ENCODE measurements at places on chromosomes 12 and 14.

- no peak for DNase-seq
These were observed 48.7 kb downstream of the BEGAIN start for GRCh38 chr14:100538351-100539002.

GRCh38 chr14:37138898-37139297 is 33.5 kb downstream of the SLC25A21 start:
- DNase-seq, result no peak

DNA sequence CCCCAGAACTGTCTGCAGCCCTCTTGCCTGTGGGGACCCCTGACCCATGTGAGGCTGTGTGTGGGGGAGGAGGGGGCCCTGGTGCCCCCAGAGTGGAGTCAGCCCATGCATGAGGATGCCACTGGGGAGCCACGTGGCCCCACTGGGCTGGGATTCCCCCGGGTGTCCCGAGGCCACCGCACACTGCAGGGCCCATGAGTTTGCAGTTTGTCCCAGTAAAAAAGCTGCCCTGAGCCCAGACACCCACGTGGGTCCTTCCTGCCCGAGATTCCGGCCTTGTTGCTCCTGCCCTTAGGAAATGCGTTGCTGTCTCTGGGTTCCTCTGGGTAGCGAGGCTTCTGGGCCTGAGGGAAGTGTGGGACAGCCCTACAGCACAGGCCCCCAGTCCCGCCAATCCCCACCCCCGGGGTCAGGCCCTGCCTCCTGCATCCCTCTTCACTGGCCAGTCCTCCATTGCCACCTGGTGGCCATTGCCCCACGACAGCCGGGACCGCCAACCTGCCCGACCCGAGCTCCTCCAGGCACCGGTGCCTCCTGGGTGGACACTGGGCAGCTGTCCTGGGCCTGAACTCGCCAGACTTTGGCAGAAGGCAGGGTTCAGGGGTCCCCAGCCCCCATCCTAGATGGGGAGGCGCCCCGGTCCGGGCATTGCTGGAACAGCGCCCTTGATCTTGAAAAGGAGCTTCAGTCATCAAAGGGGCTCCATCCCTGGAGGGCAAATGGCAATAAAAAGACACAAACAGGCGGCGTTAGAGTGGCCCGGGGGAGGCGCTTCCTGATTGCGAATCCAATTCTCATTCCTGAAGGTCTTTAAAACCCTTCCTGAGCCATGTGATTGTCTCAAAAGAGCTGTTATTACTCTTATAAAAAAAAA is 15.6 kb upstream of the C14orf180 start:
- peak; percentile 62 for DNase-seq

GRCh38 chr14:61381553-61381952 is 60.2 kb downstream of the PRKCH start:
- DNase-seq, result no peak

DNA sequence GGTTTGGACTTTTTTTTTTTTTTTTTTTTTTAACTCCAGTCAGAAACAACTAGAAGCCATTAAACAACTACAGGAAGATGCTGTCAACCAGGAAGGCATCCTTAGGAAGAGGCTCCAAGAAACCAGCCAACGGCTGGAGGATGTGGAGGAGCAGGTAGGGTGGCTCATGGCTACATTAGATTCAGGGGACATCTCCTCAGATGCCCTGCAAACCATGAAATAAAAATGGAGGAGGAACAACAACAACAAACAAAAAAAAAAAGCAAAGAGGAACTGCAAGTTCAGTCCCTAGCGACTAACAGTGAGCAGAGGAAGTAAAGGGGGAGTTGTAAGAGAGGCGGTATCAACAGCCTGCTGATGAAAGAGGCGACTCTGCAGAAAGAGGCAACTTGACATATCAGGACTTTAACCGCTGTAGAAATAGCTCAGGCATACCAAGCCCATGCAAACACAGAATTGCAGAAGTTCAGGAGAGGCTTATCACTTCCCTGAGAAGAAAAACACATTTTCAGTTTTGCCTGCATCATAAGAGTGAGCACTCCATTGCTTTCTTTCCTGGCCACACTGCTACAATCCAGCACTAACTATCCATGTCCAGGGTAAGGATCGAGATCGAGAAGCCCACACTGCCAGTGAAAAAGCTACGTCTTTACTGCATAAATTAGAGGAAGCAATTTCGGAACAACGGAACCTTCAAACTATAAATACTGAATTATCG is 103.5 kb upstream of the BCAT1 start:
- DNase-seq, result peak; percentile 13

DNA sequence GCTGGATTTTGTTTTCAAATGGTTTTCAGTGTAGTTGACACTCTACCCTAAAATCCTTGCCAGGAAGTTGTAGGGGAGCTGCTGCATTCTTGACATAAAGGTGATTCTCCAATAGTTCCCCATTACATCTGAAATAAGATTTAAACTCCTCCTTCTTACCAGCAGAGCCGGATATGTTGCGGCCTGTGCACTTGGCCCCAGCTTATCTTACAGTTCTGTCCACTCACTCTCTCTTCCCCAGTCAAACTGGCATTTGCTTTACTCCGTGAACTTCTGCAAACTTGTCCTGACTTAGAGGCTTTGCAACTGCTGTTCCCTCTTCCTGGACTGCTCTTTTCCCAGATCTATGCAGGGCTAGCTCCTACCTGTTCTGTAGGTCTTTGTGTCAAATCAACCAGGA is 929.5 kb downstream of the VRK1 start:
- DNase-seq, result no peak

DNA sequence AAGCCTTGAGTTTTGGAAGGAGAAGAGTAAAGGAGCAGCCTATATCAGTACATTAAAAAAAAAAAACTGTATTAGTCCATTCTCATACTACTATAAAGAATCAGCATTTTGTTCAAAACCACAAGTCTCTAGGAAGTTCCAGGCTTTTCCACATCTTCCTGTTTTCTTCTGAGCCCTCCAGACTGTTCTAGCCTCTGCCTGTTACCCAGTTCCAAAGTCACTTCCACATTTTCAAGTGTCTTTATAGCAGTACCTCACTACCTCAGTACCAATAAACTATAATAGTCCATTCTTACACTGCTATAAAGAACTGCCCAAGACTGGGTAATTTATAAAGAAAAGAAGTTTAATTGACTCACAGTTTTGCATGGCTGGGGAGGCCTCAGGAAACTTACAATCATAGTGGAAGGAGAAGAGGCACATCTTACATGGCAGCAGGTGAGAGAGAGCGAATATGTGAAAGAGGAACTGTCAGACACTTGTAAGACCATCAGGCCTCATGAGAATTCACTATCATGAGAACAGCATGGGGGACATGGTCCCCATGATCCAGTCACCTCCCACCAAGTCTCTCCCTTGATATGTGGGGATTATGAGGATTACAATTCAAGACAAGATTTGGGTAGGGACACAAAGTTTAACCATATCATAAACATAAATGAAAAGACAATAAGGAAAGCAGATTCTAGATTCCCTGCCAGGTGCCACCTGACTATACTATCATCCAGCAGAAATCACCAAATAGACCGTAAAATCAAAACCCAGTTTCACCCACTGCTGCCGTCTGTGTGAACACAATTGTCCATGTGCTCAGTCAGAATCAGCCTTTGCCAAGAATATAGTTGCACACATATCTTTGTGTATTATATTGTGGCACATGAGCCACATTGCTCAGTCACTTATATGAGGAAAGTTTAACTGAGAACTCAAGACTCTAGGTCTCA is 27.8 kb downstream of the TOGARAM1 start:
- no peak for DNase-seq

DNA sequence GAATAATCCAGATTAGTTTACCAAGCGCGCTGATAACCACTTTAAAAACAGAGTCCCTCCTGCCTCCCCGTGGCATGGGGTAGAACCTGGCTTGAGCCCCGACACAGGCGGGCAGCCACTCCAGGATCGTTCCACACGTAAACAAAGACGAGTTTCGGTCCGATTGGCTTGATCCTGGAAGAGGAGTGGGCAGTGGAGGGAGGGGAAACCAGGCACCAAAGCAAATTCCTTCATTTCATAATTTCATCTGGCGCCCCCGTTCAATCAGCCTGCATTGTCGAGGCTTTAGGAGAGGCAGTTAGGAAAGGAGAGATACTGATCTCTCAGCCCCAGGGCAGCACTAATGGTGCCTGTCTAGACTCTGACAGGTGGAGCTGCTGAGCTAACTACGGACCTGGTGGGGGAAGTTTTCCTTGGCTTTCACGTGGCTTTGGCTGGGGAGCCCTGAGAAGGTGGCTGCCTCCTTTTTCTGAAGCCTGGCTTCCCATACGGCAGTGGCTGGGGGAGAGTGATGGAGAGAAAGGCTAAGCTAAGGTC is 751 bp upstream of the GPRC5A start:
- no peak for DNase-seq

GRCh38 chr14:92121207-92121669 is 268 bp downstream of the NDUFB1 start:
- DNase-seq, result no peak

DNA sequence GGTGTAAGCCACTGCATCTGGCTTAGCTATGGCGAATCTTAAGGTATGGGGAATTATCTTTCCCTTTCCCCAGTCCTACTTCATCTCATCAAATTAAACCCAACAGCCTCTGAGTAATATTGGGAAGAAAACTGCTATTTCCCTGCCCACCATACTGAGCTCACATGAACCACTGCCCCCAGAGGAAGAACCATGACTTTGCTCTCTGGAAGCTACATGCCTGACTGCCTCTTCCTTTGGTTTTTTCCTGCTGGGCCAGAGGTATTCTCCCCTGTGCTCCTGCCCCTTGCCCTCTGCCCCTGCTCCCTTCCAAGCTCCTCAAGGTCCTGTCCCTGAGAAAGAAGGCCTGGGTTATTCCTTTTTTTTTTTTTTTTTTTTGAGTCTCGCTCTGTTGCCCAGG is 15.2 kb downstream of the RILPL2 start:
- no peak for DNase-seq

- DNase-seq, result no peak
These were observed 66.4 kb upstream of the SLC38A4 start for GRCh38 chr12:46892034-46892705.

DNA sequence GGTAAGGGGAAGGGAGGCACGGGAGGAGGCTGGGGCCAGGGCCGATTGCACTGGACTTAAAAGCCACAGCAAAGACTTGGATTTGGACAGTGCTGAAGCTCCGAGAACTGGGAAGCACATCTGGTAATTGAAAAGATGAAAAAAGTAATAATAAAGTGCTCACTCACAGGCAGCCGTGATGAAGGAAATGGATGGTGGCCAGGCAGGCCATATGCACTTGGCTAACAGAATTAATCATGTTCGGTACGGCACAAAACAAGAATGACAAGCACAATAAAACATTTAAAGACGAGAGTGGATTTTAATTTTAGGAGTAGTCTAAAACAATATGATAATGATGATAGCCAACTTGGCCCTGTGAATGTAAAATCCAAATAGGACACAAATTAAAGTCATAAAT is 154.3 kb downstream of the VRK1 start:
- DNase-seq, result no peak

- DNase-seq, result no peak
These were observed 70.8 kb downstream of the WDR20 start for GRCh38 chr14:102210421-102211042.

DNA sequence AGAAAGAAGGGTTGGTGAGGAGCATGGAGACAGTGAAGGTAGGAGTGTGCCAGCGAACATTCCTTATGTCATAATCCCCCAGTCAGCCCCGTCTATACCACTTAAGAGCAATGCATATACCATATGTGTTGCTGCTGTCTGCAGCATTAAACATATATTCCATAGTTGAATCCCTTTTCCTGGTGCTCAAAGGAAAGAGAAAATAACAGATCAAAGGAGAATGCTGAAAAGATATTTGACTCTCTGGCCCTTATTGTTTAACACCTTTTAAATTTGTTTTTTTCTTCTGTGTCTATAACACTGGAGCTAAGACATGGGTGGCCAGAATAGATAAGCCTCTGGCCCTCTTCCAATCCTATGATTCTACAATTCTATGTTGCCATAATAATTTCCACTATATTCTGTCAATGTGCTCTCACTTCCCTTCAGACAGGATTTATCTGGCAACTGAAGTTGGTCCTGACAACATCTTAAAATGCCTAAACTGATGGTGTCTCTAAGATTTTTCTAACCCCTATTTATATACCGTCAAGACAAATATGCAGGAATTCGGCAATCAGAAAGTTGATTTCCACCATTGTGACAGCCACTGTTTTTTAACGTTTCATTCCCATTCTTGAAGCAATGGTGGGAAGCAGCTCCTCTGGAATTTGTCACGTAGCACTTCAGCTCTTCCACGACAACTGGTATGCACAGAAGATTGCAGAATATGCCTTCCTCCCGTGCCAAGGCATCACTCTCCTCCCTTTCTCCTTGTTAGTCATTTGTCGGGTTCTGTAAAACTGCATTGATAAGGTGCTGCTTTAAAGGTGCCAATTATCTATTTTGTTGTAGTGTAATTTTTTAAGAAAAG is 204.7 kb downstream of the BCAT1 start:
- no peak for DNase-seq

DNA sequence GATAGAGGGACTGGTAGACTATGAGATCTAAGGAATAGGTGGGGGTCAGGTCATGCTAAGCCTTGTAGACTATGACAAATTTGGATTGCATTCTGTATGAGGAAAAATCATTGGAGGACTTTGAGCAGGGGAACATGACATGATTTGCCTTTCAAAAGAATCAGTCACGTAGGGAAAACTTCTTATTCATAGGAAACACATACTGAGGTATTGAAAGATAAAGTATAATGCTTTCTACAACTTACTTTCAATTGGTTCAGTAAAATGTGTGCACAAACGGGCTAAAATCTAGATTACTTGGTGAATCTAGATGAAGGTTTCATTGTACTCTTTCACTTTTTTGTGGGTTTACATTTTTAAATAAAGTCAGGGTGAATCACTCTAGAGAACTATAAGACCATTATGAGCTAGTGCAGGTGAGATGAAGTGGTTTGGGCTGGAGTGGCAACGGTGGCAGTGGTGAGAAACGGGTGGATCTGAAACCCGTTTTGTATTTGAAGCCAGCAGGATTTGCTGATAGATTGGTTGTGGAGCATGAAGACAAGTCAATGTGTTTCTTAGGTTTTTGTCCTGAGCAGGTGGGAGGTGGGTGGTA is 6.7 kb downstream of the BBS10 start:
- no peak for DNase-seq

GRCh38 chr12:47273191-47273626 is 193.4 kb upstream of the AMIGO2 start:
- no peak for DNase-seq

DNA sequence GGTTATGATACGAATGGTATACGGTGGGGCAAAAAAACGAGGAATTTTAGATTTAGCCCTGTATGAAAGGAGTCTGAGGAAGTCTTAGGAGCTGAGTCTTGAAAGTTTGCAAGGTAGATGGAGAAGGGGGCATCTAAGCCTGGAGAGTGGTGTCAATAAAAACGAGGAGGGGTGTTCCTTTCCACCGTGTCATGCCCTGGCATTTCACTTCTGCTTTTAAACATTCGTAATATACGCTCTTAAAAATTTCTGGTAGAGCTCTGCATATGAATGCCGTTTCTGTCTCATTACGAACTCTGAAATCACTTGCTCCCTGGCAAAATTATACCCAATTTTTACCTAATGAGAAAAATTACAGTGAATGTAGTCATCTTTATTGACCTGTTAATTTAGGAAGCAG is 170.2 kb downstream of the ERC1 start:
- DNase-seq, result no peak

- no peak for DNase-seq
These were observed 26.0 kb downstream of the LRP6 start for GRCh38 chr12:12240662-12241340.
